EL (cell line): ENCODE measurements at places on chromosomes 16 and 17.

DNA sequence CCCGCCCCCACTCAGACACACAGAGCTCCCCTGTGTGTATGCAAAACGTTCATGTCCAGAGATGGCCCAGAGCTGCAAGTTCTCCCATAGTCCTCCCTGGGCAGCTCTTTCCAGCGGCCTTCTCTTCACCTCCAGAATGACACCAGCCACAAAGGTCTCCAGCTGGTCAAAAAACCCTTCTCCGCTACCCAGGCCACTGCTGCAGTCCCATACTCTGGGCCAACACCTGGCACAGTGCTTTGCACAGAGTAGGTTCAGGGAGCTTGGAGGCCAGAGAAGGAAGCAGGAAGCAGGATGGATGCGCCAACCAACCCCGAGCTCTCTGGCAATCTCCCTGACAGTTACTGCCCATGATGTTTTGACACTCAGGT, 1.1 kb upstream of the STAT5B start:
- no peak for DNase-seq

- DNase-seq = no peak
These were observed 6.6 kb downstream of the SOCS1 start for GRCh38 chr16:11249233-11250061.

DNA sequence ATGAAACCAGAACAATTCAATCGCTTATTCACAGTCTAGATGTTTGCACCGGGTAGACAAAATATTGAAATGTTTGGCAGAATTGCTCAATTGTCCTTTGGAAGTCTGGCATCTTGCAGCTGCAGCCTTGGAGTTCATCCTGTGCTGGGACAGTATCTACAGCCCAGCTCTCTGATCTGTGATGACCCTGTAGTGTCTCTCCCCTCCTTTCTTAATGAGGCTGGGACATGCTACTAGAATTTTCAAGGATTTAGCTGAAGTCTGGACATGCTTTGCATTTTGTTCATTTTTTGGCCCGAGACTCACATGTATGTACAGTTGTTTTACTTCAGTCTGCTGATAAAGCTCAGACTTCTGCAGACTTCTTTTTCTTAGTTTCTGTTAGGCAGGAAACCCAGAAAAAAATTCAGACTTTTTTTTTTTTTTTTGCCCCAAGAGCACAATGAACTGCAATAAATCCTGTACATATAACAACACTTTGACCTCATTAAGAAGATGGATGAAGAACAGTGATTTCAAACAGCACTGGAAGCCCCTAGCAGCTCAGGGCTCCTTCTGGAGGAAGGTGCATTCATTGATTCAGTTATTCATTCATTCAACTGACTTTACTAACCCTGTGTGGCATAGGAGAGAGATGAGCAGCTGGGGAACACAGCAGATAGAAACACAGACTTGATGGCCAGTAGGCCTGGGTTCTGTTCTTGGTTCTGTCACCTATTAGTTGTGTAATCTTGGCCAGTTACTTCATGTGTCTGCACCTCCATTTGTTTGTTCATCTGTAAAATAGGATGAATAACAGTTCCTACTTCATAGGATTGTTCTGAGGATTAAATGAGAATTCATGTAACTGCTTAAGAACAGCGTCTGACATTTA, 210.0 kb downstream of the MAP2K4 start:
- DNase-seq = no peak

- DNase-seq = no peak
These were observed 48.7 kb upstream of the TNRC6C start for GRCh38 chr17:77909816-77910215.

DNA sequence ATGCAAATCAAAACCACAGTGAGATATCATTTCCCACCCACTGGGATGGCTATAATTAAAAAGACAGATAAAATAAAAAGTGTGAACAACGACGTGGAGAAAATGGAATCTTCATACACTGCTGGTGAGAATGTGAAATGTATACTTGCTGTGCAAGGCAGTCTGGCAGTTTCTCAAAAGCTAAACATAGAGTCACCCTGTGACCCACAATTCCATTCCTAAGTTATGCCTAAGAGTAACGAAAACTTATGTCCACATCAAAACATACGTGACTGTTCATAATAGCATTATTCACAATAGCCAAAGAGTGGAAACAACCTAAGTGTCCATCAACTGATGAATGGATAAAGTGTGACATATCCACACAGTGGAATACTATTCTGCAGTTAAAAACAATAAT, 38.1 kb upstream of the VPS4A start:
- peak; percentile 80 for DNase-seq

DNA sequence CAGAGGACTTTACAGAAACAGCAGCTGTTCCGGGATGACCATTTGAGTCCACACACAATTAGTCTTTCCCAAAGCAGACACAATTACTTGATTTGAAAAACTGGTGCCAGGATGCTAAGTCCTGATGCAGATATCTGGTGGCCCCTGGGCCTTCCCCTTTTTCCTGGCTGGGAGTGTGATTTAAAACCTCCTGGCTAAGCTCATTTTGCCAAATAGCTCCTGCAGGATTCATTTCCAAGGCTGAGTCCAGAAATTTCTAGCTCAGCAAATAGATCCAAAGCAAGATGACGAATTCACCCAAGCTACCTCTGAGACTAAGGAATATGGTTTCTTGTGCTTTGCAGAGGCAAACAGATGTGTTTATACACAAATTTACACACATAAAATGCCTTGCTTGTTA, 422.2 kb downstream of the CA10 start:
- no peak for DNase-seq

DNA sequence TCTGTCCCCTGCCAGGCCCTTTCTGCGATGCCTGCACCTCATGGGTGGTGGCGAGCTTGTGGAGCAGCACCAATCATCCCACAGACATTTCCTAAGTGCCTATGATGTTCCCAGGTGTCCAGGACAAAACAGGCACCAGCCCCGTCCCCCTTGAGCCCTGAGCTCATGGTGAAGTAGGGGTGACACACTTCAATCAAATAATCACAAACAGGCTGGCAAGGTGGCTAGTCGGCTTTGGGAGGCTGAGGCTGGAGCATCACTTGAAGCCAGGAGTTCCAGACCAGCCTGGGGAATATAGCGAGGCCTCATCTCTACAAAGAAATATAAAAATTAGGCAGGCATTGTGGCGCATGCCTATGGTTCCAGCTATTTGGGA, 748 bp upstream of the PRSS8 start:
- DNase-seq = no peak

DNA sequence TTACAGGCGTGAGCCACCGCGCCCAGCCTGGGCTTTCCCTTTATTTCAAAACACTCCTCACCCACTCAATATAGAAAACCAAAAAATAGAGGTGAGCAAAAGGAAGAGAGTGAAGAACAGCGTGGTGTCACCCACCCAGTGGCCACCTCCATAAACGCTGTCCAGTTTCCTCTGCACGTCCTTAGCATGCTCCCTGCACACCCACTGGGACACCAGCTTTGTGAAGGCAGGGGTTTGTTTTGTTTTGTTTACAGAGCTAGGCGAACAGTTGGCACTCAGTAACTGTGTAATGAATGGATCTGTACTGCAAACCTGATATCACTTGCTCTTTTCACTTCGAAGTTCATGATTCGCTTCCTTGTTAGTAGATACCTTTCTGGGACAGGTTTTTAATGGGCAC, 73.0 kb downstream of the PRKCB start:
- DNase-seq = no peak

DNA sequence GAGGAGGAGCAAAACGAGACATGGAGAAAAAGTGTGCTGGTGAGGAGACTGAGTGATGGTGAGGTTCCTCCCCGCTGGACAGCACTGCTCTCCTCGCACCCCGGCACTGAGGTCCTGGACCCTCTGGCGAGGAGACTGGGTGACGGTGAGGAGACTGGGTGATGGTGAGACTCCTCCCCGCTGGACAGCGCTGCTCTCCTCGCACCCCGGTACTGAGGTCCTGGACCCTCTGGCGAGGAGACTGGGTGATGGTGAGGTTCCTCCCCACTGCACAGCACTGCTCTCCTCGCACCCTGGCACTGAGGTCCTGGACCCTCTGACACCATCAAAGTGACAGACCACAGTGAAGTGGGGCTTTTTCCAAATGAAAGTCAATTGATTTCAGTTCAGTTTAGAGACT, 10.9 kb downstream of the PITPNA start:
- no peak for DNase-seq

GRCh38 chr16:15973421-15973820, 24.0 kb downstream of the ABCC1 start:
- DNase-seq = peak; percentile 52

- no peak for DNase-seq
These were observed 2.0 kb downstream of the CENPX start for GRCh38 chr17:82020572-82021106.

DNA sequence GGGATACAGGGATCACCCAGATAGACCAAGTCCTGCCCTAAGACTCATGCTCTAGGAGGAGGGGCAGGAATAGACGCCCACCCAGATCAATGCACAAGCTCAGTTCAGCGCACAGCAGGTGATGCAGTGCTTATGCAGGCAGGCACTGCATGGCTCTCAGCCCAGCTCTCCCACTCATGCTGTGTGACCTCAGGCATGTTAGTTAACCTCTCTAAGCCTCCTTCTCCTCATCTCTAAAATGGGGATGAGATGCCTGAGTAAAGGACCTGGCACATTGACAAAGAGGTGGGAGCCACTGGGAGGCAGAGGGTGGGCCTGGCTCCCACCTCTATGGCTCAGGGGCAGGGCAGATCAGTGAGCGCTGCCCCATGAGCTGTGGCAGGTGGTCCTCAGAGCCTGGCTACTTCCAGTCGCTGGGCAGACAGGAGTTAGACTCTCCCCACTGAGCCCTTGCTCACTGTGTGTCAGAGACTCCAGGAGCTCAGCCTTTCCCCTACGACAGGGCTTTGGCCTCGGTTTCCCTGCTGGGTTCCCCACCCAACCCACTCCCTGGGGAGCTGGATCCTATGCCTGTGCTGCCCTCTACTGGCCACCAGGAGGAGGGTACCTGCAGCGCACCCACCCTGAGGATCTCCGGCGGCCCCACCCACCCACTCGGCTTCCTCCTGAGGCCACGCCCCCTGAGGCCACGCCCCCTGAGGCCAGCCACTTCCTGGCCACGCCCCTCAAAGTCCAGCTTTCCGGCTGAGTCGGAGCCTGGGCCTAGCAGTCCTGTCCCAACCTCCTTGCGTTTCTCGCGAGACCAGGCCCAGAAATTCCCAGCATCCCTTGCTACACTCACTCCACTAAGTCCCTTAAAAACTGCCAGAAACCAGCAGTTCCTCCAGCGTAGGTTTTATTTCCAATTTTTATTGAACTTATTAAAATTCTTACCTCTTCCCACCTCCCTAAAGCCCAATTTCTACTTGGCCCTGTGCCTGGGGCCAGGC, 196.1 kb downstream of the GSG1L start:
- peak; percentile 84 for DNase-seq

DNA sequence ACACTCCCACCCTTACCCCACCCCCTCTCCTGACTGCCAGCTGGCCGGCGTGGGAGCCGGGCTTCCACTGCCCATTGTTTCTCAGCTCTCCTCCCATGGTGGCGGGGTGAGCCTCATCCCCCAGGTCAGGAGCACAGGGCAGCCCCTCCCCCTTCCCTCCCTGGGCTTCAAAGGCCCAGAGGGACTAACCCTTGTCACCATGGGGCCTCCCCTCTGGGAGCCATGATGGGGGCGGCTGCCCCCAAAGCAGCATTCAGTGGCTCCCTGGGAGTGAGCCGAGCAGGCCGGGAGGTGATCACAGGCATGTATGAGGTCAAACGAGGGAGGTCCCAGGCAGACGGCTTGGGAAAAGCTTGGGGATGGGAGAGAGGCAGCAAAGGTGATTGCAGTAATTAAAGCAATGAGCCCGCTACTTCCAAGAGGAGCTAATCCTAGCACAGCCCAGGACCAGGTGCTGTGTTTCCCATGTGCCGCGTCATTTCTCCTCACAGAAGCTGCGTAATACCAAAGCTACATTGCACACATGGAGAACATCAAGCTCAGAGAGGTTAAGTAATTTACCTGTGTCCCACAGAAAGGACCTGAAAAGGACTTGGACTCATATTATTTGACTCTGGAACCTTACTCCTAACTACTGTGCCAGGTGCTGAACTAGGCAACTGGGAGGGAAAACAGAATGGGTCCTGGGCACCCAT, 24.5 kb downstream of the CDK5RAP3 start:
- no peak for DNase-seq
